D341Med (cell line): ENCODE measurements at places on chromosomes 2 and 18.
A peak's percentile ranks its signal among the peaks of the same experiment; 100 is the strongest.

- DNase-seq, result no peak
Observed at GRCh38 chr2:237581326-237581725, 9.2 kb downstream of the RAB17 start.

- no peak for DNase-seq
Observed at GRCh38 chr2:180334514-180334913, 327.4 kb upstream of the CWC22 start.

DNA sequence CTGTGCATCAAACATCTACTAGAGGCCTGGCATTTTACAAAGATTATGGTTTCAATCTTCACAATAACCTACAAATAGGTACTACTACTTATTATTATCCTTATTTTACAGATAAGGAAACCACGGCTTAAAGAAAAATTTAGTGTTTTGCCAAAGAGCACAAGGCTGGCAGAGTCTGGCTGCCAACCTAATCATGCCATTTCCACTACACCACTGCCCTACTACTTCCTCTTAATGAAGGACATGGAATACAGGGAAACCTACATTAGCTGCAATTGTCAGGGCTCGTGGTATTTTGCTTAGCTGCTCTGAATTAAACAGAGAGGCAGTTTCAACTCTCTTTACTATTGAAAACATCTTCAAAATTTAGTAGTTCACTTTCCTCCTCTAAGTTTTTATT lies 5.9 kb downstream of the MBOAT2 start:
- DNase-seq, result no peak

DNA sequence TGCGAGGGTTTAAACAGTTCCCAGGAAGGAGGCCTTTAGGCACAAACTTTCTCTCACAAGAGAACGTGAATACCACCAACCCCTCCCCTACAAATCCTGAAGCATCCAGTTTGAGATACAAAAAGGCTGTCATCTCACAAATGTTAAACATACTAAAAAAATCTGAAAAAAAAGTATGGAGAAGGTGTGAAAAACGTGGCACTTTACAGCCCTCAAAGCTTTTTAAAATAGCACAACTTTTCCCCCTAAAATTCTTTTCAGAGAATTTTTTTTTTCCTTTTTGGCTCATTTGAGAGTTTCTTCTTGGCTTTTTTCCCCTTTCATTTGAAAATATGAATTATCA lies 10.1 kb downstream of the ZEB2 start:
- DNase-seq, result no peak

- DNase-seq, result no peak
Observed at GRCh38 chr18:8951491-8951890, 151.0 kb upstream of the NDUFV2 start.

- no peak for DNase-seq
Observed at GRCh38 chr2:217437290-217437870, 565.4 kb downstream of the TNS1 start.

GRCh38 chr2:201257381-201257955 lies 2.9 kb upstream of the CASP8 start:
- no peak for DNase-seq

DNA sequence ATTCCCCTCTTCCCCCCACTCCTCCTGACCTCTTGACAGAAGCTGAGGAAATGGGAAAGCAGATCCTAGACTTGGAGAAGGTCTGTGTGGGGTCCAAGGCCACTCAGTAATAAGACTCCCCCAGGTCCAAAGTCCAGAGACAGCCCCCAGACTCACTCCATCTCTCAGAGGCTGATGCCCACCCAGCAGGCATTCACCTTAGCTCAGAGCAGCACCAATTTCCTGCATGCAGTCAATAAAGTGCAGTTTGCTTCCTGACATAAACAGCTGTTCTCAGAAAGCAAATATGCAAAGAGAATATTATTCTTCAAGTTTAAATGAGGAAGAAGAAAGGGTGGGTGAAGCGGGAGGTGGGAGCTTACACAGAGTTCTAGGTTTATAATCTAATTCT lies 84.1 kb upstream of the RTN4 start:
- no peak for DNase-seq

DNA sequence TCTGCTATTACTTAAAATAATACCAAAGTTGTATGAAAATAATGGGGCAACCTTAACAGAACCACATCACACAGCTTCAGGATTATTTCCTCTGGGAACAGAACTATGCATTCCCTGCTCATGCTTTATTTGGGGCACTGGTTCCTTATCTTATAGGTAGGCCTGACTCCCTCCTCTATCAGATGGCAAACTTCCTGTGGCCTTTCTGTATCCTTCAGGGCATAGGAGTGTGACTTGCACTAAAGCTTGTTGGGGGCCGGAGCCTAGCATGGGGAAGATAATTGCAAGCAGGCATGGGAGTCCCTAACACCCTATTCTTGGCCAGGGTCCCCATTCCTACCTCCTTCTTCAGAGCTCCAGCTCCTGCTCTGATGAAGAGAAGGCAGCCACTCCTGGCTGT lies 167.2 kb upstream of the SERTAD2 start:
- DNase-seq, result no peak

- DNase-seq, result no peak
Observed at GRCh38 chr2:236749346-236749745, 179.7 kb downstream of the ACKR3 start.

DNA sequence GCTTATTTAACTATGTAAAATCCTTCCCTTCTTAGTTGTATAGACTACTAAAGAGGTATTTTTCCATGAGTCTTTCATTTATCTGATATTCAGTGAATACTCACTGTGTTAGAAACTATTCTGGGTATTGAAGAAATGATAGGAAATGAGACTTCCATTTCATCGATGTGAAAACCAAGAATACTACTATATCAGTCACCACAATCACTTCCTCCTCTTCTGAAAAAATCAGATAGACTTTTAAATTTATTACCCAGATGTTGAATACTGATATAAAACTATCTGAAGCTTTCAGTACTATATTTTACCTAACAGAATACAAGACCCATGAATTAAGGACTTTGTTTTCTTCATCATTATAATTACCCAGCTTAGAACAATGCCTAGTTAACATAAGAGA lies 1801.1 kb upstream of the CELF4 start:
- DNase-seq, result no peak

DNA sequence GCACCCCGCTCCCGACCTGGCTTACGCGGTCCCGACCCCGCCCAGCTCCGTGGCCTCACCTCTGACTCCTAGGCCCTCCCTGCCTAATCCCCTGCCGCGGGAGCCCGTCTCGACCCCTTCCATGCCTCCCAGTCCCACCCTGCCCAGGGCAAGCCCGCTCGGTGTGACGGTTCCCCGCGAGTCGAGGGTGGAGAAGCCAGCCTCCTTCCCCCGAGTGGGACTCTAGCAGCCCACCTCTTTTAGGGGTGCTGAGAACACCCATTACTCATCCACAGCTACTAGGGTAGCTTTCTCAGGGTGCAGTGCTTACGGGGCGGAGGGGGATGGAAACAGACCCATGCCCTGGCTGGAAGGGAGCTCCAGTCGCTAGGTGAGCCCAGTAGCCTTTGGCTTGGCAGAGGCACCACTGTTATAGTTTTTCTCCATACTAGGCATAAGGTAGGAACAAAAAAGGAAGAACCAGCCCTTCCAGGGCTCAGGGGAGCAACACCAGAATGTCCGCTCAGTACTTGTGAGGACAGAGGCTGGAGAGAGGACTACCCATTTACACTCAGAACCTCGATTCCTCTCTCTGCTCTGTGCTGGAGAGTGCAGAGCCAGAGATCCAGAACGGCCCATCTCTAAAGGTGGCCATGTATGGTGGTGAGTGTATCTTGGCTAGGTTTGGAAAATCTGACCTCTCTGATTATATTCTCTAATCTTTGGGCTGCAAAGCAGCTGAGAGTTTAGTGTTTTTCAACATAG lies 606 bp downstream of the AGBL5 start:
- no peak for DNase-seq

GRCh38 chr18:79380816-79381806 lies 14.6 kb upstream of the NFATC1 start:
- DNase-seq, result peak; percentile 93
